Activated B cell treated with CpG ODN at 0.5 μM for 24 hours (primary cell): ENCODE measurements at places on chromosomes 7 and 10. TPM values are rescaled to one million over a fixed set of nuclear protein-coding genes. Genes with fewer than 3 reads are reported as not detected.

DNA sequence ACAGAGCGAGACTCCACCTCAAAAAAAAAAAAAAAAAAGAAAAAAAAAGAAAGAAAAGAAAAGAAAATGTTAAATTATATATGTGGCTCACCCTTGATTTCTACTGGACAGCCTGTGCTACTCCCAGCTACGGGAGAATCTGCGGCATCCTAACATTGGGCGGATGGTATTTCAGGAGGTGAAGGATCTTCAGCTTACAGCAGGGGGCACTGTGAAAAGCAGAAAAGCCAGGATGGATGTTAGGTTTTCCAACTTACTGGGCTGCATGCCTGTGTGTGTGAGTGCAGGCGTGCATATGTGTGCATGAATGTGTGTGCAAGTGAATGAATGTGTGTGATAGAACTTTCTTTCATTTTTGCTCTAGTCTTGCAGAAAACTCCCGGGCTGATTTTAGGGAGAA is 1066.5 kb downstream of the TYW1 start:
- no peaks in the 10 kb centered on the region for H3K27me3 ChIP-seq
- no peak for DNase-seq
- H3K4me3 ChIP-seq: no peak overlapping the region
- H3K36me3 ChIP-seq: no peaks in the 10 kb centered on the region
- no peak overlapping the region for H3K27ac ChIP-seq

SDK1 gene
- total RNA-seq: 0.32 and 1.3 TPM in 2 replicates

GRCh38 chr10:79446758-79447084 is 1.3 kb upstream of the ZCCHC24 start:
- H3K27ac ChIP-seq: peak overlapping the region; percentile 53
- H3K36me3 ChIP-seq: no peaks in the 10 kb centered on the region
- peaks cover 26% of the 10 kb centered on the region for H3K4me1 ChIP-seq
- H3K4me3 ChIP-seq: peak overlapping the region; percentile 82

- H3K36me3 ChIP-seq: no peaks in the 10 kb centered on the region
- no peak overlapping the region for H3K27ac ChIP-seq
- H3K4me3 ChIP-seq: peak overlapping the region; percentile 37
- peaks cover 8% of the 10 kb centered on the region for H3K27me3 ChIP-seq
- peaks cover 41% of the 10 kb centered on the region for H3K4me1 ChIP-seq
These were observed 121.3 kb downstream of the MYL10 start for GRCh38 chr7:101507791-101508252.

C10orf143 gene
- total RNA-seq: 7.8 and 10.1 TPM in 2 replicates

- peak overlapping the region; percentile 84 for H3K4me3 ChIP-seq
- H3K27me3 ChIP-seq: peaks cover 26% of the 10 kb centered on the region
- DNase-seq: no peak
- no peak overlapping the region for H3K27ac ChIP-seq
These were observed 245.6 kb downstream of the SLC25A13 start for GRCh38 chr7:96076350-96076707.
